ENCODE measurements at places on chromosomes 12 and 14.

- DNase-seq = no peak
Observed at GRCh38 chr14:29637411-29637810, 290.2 kb downstream of the PRKD1 start.

GRCh38 chr14:23346693-23347405 lies 5.8 kb downstream of the SLC22A17 start:
- no peak for DNase-seq

DNA sequence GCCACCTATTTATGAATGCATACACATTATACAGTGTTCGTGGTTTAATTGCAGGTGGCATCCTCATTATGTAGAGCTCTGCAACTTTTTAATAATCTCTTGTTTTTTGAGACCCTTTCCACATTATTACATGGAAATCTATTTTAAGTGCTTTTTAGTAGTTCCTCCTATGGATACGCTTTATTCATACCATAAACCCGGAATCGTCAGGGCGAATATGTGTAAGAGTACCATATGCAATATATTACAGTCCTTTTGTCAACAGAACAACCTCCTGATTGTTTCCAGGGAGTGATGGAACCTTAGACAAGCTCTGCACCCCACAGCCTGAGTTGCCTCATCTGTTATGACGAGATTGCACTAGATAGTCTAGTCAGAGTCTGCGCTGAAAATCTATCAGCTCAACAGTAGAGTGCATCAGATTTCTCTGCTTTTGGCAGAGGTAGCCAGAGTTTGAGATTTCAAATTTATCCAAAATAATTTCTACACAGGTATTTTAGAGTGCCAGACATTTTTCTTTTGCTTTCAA lies 33.6 kb downstream of the EID3 start:
- DNase-seq = no peak

DNA sequence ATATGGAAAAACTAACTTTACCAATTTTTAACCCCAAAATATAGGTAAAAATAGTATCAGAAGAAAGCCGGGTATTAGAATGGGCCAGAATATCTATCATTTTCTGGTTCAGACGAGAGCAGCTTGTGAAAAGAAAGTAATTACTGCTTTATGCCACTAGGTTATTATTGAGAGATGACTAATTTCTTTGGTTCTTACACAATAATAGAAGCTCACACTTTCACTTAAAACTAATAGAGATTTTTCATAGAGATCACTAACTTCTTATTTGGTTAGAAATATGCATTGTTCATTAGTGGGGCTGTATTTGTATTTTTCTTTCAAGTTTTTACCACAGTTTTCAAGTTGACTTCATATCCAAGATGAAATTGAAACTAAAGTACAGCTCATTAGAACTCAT lies 1241.2 kb upstream of the FLRT2 start:
- DNase-seq = no peak

- DNase-seq = no peak
Observed at GRCh38 chr12:32178341-32179010, 71.8 kb downstream of the BICD1 start.

All from NCI-H1436 (cell line).